ENCODE measurements at places on chromosomes 4 and X.

DNA sequence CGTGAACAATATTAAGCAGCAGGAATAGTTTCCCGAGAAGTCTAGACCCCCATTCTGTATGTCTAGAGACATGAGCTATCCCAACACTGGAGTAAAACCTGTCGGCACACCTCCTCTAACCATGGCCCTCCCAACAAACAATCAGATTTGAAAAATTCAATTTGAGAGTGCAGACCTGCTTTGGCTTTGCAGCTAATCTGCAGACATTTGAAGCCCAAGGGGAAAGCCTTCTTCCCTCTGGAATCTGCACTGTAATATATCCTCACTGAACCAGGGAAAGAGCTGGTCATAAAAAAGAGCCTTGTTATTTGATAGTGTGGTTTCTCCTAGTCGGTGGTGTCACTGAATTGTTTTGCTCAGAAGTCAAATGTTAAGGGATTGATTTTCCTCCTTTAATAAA, 44.6 kb upstream of the KLHL34 start:
- no peak for DNase-seq

DNA sequence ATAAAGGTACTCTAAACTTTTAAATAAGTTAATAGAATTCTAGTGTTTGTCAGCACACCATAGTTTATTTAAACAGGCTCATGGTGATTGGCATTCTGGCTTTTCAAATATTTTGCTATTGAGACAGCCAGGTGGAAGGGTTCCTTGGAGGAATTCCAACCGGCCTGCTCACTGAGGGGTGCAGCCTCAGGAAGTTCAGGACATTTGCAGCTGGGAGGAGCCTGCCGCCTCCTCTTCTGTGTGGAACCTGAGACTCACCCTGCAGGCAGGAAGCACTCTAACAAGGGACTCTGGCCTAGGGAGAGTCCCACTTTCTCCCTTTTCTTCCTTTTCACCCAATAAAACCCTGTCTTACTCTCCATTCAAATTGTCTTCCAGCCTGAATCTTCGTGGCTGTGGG, 1328.0 kb downstream of the FSTL5 start:
- no peak for DNase-seq

DNA sequence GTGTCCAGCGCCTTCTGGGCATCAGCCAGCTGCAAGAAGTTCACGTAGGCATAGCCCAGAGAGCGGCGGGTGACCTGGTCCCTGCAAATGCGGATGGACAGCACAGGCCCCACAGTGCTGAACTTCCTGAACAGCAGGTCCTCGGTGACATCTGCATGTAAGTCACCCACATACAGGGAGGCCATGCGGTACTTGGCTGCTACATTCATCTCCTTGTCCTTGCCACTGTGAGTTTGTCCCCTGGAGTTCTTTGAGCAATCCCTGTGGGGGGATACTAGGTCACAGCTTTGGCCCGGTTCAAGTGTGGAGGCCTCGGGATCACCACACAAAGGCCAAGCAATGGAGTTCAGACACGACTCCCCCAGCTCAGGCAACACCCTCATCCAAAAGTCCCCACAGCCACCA, 776 bp downstream of the PABPC4L start:
- no peak for DNase-seq

- no peak for DNase-seq
Observed at GRCh38 chr4:121736735-121737351, 28.1 kb downstream of the SMIM43 start.

DNA sequence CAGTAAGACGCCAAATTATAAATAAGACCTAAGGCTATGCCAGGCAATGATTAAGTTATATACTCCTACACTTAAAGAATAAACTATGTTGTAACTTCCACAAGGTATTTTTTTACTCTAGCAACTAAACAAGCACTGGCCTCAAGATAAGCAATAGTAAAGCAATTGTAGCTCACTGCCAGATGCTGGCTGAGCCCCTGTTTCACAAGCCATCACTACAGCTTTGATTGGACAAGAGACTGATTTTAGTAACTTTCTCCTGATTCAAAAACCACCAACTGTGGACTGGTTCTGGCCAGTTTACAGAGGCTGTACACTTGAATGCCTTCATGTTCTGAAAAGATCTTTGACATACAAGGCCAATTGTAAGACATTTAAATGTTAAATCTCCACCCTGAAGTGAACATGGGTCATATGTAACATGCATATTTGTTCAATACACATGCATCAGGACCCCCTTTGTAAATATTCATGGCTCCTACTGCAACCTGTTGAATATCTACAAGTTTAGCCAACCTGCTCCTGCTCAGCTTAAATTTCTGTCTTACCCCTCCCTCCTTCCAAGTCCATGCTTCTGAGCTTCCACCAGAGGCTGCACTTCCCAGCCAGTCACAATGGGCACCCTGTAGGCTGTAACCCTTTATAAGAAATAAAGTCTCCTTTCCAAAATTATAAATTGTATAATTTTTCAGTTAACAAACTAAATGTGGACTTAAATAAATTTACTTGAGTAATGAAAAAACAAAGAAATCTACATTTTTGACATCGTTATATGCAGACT, 423.6 kb downstream of the ANKRD50 start:
- DNase-seq = no peak

- DNase-seq = no peak
Observed at GRCh38 chr4:83686166-83686565, 150.3 kb downstream of the GPAT3 start.

DNA sequence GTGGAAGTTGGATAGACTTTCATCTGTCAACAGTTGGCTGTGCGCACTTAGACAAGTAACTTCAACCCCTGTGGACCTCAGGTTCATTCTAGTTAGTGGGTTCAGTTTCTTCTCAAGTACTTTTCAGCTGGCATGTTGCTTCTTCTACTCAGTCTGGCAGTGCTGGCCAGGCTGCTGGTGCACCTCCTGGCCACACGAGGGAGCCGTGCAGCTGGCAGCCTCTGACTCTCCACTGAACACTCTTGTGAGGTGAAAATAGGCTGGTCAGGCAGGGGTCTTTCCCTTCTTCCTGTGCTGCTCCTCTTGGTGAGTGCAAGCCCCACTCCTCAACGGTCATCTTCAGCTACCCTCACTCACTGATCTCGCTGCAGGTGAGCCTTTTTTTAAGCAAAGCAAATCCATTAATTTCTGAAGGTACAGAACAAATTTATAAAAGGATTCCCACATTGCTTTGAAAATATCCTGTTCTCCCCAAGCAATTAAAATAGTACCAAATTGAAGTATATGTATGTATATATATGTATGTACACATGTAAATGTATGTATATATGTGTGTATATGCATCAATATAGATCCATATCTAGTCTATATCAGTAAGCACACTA, 30.6 kb downstream of the LONRF3 start:
- DNase-seq = no peak

- no peak for DNase-seq
Observed at GRCh38 chrX:129193357-129193756, 329.9 kb downstream of the SMARCA1 start.

DNA sequence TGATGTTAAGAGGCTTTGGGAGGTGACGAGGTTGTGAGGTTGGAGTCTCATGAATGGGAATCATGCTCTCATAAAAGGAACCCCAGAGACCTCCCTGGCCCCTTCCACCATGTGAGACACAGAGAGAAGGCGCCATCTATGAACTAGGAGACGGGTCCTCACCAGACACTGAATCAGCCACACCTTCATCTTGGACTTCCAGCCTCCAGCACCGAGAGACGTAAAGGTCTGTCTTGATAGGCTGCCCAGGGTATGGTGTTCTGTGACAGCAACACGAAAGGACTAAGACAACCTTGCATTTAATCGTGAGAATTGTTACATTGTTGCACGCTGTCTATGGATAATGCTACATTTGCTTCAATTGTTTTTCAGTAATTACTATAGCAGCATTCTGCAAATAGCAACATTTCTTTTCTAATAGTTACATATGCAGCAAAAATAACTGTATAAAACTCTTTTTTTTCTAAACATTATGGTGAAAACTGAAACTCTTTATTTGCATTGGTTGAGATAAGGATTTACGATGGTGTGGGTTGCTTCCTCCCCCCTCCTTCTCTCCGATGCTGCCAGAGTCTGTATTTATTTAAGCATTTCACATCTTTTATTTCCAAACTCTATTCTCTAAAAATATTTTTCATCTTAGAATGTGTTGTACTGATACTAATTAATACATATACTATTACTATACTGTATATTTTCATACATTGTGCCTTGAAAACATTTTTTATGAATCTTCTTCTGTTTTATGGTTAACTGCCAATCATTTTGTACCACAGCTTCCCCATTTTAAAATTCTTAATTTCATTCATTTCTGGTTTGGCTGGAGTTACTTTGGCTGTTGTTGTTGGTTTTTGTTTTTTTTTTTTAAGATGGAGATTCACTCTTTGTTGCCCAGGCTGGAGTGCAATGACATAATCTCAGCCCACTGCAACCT, 26.4 kb upstream of the AKAP17A start:
- DNase-seq = no peak

- DNase-seq = no peak
Observed at GRCh38 chr4:3243136-3243780, 5.7 kb upstream of the MSANTD1 start.

DNA sequence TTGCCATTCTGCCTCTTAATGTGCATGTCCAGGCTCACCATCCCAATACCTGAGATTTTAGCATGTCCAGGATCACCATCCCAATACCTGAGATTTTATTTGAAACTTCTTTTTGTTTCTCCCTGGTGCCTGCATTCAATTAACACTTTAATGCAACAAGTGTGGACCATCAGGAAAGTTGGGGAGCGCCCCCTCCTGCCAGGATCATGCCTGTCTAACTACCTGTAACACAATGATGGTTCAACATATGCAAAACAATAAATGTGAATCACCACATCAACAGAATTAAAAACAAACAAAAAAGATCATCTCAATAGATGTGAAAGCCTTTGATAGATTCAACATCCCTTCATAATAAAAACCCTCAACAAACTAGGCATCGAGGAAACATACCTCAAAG, 1359.5 kb upstream of the DIAPH2 start:
- DNase-seq = no peak

DNA sequence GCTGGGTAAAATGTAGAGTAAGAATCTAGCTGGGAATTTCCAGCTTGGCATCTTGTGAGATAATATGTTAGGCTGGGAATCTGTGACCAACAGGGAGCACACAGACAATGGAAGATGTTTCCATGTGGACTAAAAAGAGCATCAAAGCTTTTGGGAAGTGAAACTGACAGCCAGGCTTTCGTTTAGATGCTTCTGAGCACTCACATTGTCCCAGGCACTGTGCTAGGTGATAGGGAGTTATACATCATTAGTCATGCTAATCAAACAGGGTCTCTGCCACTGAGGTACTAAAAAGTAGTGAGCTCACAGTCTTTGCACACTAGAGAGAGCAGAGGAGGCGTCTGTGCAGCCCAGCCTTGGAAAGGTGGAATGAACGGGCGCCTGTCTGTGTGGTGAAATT, 101.9 kb upstream of the SCOC start:
- DNase-seq = no peak

DNA sequence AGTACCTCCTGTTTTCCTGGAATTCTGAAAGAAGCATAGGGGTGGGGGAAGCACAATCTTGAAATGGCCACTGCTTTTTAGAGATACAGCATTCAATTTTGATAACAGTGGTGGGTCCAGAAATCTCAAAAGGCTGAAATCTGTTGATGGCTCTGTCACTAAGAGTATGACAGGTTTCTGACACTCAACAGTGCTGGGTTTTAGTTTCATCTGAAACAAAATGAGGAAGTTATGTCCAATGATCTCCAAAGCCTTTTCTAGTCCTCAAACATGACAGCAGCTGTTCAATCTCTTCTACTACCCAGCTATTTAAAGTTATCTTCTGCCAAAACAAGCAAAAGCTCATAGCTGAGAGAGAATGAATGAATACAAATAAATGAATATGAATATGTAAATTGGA, 110.5 kb downstream of the IL1RAPL1 start:
- DNase-seq = no peak

DNA sequence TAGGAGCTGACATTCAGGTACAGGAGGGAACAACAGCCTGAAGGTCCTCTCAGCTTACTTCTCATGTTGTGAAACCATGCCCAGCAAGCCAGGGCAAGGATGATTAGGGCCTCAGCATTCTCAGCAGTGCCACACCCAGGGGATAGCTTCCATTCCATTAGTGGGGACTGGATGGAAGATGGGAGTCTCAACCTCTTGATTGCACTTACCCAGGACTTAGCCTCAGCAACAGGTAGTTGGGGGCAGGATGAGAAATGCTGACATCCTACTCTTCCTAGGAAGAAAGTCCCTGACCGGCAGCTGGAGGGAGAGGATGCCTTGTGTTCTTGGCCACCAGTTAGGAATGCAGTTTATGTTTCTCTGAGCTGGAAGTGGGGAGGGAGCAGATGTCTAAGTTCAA, 8.8 kb upstream of the BEX3 start:
- DNase-seq = no peak

GRCh38 chr4:171016145-171016544, 797.1 kb upstream of the GALNTL6 start:
- no peak for DNase-seq

DNA sequence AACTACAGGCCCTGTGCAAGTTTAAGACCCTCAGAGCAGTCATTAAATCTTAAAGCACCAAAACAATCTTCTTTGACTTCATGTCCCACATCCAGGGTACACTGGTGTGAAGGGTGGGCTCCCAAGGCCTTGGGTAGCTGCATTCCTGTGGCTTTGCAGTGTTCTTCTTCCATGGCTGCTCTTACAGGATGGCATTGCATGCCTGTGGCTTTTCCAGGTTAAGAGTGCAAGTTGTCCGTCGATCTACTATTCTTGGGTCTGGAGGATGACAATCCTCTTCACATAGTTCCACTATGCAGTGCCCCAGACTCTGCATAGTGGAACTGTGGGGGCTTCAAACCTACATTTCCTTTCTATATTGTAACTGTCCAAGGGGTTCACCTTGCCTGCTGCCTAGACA, 494.5 kb downstream of the CFAP47 start:
- no peak for DNase-seq

DNA sequence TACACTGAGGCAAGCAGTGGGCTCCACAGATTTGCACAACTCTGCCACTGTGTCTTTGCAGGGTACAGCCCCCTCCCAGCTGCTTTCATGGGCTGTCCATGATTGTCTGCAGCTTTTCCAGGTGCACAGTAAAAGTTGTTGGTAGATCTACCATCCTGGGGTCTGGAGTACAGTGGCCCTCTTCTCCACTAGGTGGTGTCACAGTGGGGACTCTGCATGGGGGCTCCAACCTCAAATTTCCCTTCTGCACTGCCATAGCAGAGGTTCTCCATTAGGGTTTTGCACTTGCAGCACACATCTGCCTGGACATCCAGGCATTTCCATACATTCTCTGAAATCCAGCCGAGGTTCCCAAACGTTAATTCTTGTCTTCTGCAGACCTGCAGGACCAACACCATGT, 1002.3 kb downstream of the FAM133A start:
- no peak for DNase-seq

All from skin of body (tissue), 3 donors.